ENCODE measurements at places on chromosomes 7 and 10.

DNA sequence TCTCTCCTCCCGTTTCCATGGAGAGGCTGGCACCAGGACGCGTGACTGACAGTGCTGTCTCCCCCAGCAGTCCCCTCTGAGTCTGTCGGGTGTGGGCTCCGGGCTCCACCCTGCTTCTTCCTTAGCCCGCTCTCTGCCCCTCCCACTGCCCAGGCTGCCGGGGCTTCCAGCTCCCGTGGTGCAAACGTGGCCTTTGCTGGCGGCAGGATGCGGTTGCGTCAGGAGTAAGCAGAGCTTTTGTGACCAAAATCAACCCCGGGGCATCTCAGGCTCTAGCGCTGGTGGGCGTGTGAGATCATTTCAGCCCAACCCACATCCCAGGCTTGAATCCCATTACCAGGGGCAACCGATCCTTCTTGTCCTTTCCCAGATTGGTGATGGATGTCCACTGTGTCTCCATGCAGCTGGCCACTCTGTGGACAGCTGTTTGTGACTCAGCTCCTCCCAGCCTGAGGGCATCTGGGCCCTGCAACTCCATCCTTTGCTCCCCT lies 28.2 kb downstream of the PTPRE start:
- DNase-seq: peak; percentile 48

GRCh38 chr7:98281757-98282606 lies 496 bp downstream of the BRI3 start:
- DNase-seq: no peak

- DNase-seq: no peak
These were observed 2.0 kb downstream of the FBH1 start for GRCh38 chr10:5892007-5892406.

DNA sequence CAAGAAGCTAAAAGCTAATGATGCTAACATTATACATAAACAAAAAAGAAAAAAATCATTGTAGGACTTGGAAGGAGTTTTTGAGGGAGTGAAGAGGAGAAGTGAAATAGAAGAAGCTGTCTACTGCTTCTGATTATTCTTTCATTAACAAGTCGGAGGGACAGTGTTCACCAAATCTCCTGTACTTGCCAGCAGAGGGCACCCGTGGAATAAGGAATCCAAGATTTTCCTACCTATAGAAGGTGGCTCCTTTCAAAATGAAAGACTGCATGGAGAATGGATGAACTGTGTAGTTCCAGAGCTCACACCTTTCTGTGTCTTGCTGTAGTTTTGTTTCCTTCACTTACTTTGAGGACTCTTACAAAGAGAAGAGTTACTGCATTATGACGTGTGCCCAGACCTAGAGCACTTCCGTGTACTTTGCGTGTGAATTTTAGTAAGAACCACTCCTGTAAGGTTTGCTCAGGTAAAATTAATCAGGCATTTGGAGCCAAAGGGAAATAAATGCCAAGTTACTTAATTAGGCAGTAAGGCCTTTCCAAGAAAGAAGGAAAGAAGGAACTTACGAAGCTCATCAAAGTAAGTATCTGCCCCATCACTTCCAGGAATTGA lies 145.1 kb downstream of the SEMA3D start:
- peak; percentile 46 for DNase-seq

- no peak for DNase-seq
These were observed 5.2 kb upstream of the NOLC1 start for GRCh38 chr10:102146971-102147428.

DNA sequence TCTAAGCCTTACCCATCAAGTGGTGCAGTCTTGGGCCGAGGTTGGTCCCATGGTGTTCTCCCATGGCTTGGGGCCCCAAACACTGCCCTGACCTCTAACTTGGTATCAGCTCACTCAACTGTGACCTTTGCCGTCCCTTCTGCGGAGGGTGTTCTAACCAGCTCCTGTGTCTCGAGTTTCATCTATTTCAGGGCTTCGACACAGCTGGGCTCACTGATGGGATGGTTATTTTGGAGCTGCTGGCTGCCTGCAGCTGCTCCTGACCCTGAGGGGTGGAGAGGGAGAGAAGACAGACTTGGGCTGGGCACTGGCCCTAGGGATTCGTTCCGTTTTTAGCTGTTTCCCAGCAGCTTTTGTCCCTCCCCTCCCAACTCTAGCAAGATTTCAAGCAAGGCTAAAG lies 86.9 kb downstream of the NEURL1 start:
- no peak for DNase-seq

GRCh38 chr10:3159152-3159551 lies 13.4 kb downstream of the PITRM1 start:
- DNase-seq: no peak

- no peak for DNase-seq
These were observed 8.5 kb upstream of the DRGX start for GRCh38 chr10:49404321-49404878.

- DNase-seq: no peak
These were observed 10.1 kb downstream of the PON2 start for GRCh38 chr7:95424716-95425115.

- no peak for DNase-seq
These were observed at the start of gene NPFFR1 for GRCh38 chr10:70283445-70284399. Gene NPFFR1 (minus strand): TSS chr10:70284004. CDS start chr10:70283676, 328 bp downstream.

- DNase-seq: no peak
These were observed 589.1 kb upstream of the ADARB2 start for GRCh38 chr10:2326411-2326810.

DNA sequence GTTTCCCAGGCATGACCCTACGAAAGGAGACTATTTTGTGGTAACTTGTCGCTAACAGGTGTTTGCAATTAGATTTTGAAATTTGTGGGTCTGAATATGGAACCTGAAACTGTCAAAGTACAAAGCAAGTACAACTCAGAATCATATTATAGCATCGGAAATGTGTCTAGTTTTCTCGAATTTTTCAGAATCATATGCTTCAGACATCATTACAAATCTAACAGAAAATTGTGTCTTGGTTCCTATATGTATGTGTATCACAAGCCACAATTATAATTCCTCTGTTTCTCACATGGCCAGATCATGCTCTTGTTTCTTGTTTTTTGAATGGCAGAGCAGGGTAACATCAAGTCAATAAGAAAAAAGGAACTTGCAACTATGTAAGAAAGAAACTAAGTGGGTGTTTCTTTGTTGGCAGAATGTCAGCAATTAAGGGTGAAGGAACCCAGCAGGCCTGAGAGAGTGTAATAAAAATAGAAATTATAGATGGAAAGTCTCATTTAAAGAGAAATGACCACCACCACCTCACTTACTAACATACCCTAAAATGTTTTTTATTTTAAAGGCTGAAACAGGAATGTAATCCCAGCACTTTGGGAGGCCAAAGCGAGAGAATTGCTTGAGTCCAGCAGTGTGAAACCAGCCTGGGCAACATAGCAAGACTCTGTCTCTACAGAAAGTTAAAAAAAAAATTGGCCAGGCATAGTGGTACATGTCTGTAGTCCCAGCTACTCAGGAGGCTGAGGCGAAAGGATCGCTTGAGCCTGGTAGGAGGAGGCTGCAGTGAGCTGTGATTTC lies 51.3 kb downstream of the PRTFDC1 start:
- DNase-seq: no peak

GRCh38 chr10:2232479-2232878 lies 495.2 kb upstream of the ADARB2 start:
- DNase-seq: no peak

DNA sequence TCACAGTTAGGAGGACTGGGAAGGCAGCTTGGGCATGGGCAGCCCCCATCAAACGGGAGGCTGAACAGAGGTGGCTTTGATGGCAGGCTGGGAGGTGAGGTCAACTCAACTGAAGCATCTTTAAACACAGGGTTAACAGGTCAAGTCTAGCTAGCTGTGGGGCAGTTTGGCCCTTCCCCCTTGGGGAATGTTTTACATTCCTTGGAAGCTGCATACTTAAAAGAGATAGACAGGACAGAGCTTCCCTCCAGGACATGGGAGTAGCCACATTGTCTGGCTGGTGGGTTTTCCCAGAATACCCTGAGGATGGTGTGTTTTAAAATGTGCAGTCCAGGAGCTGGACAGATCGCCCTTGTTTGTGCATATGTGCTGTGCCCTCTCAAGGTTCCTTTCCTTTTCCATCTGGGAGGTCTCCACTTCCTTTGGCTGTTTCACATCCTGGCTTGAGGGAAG lies 6.8 kb upstream of the RASSF4 start:
- DNase-seq: no peak

DNA sequence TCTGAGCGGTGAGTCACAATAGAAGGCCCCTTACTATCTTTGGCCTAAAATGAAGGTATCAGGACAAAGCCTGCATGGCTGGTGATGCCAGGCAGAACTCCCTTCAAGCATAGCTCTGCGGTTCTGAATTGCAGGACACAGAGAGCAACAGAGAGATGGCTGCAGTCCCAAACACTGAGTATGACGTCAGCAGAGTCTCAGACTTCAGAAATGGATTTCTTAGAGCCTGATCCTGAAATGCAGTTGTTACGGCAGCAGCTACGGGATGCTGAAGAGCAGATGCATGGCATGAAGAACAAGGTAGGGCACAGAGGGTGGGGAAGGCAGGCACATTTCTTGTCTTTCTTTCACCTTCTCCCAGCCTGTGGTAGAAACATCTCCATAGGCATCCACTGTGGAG lies 13.5 kb downstream of the CCDC136 start:
- no peak for DNase-seq

- DNase-seq: no peak
These were observed 18.6 kb downstream of the OCM2 start for GRCh38 chr7:97971120-97971989.

DNA sequence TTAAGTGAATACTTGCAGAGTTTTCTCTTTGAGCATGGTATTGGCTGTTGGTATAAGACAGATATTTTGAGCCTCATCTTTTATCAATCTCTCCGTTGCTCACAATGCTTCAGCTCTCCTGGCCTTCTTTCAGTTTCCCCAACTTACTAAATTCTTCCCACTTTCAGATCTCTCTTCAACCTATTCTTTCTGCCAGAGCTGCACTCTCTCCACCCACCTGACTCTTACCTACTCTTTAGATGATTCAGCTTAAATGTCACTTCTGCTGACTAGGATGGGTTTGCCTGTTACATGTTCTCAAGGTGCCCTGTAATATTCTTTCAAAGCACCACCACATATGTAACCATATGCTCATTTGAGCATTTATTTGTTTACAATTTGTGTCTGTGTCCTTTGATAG lies 1.6 kb downstream of the EXOSC1 start:
- no peak for DNase-seq

Measured in dorsolateral prefrontal cortex (tissue), 122 donors.